ENCODE measurements at places on chromosomes 16 and 17. TPM values are rescaled to one million over a fixed set of nuclear protein-coding genes. Genes with fewer than 3 reads are reported as not detected.

DNA sequence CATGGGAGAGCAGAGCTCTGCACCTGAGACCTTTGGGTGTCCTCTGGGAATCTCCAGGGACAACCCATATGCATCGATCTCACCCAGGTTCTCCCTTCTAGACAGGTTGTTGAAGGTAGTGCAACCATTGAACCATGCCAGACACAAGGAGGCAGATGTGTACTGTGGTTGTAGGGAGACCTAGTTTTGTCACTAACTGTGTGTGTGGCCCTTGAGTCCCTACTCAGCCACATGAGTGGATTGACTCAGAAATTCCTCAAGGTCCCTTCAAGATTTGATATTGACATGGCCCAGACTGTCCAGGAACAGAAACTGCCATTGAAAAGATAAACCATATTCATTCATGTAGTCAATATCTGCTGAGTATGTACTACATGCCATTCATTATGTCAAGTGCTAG is 396.4 kb upstream of the CCL2 start:
- DNase-seq: no peak

GRCh38 chr17:17779015-17779611 is 57.7 kb downstream of the SREBF1 start:
- DNase-seq: no peak

- no peak for DNase-seq
These were observed 334.6 kb upstream of the EEF2KMT start for GRCh38 chr16:5432166-5432565.

DNA sequence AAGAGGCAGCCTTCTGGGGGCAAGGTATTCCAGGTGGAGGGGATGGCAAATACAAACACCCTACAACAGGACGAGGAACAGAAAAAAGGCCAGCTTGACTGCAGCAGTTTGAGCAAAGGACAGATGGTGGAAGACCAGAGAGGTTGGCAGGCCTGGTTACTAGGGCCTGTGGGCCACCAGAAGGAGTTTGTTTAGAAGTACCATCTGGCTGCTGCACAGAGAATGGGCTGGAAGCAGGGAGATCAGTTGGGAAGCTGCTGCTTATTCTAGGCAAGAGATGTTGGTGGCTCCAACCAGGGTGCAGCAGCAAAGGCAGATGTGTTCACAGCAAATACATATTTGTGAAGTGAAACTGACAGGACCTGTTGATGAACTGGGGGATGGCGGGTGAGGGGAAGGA is 2.9 kb upstream of the YPEL2 start:
- DNase-seq: no peak

- no peak for DNase-seq
These were observed 10.8 kb downstream of the TP53 start for GRCh38 chr17:7676533-7676932.

DNA sequence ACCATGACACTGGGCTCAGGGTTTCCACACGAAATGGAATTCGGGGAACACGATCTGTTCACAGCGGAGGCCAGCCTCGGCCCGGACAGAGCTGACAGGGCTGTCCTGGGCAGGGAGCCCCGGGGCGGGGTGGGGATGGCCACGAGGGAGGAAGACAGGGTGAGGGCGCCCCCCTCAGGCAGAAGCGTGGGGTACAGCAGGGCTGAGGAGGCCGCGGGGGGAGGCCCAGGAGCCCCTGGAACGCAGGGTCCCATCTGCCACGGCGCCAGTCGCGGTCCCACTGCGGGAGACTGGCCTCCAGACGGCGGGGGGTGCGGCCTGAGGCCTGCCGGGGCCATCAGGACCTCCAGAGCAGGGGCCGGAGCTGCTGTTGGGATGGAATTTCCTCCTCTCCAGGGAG is 75.9 kb downstream of the LMF1 start:
- no peak for DNase-seq

The HCRT gene
- total RNA-seq: not detected

GRCh38 chr16:23280483-23280967 is 21.6 kb upstream of the SCNN1B start:
- DNase-seq: no peak

GRCh38 chr17:7897773-7898172 is 9.2 kb downstream of the CHD3 start:
- DNase-seq: no peak

DNA sequence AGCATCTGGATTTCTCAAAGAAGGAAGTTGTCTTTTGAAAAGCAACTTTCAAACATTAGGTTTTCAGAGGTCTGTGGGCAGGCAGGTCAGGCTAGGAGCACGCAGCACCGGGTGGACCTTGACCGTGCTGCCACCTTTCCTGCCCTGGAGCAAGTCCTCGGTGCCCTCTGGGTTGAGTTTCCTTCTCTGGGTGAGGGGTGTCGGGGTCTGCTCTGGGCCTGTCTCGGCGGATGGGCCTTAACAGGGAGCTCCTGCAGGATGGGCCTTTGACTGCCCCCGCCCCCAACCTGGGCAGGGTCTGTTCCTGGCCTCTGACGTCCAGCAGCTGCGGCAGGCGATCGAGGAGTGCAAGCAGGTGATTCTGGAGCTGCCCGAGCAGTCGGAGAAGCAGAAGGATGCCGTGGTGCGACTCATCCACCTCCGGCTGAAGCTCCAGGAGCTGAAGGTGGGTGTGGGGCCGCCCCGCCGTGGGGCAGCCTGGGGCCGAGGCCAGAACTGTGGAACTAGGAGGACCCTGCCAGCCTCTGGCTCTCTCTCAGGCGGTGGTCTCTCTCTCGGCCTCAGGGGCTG is 8.7 kb downstream of the DEF8 start:
- no peak for DNase-seq

The NHLRC4 gene
- 2.0 TPM for total RNA-seq

The ZNF267 gene
- 16.0 TPM for total RNA-seq

The FBXO39 gene
- 0.49 TPM for total RNA-seq

GRCh38 chr17:561116-561515 is 153.5 kb downstream of the VPS53 start:
- DNase-seq: no peak

DNA sequence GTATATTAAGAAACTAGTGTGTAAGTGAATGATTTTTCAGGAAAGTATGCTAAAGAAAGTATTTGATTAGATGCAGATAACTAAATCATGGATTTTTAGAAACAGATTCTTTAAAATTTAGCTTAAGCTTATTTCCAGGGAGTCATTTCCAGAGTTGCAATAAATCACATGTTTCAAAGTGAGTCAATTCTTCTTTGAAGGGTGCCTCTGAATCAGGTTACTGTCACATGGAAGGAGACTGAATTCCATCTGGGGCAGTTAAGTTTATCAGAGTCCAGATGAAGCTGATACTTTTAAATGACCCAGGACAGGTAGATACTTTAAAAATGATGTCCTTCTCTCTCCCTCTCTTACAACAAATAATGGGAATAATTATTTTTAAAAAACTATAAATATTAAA is 5.0 kb downstream of the MFSD11 start:
- no peak for DNase-seq

- no peak for DNase-seq
These were observed 36.8 kb downstream of the TMEM132E start for GRCh38 chr17:34616148-34616547.

- DNase-seq: no peak
These were observed 702 bp downstream of the IRX5 start for GRCh38 chr16:54931120-54932014.

Data from thoracic aorta (tissue), 2 donors.